Stimulated activated CD8-positive, alpha-beta memory T cell treated with anti-CD3 and anti-CD28 coated beads, Interleukin-7, amount 100 ng/mL, for 24 hours (primary cell): ENCODE measurements at places on chromosomes 7 and 10.

DNA sequence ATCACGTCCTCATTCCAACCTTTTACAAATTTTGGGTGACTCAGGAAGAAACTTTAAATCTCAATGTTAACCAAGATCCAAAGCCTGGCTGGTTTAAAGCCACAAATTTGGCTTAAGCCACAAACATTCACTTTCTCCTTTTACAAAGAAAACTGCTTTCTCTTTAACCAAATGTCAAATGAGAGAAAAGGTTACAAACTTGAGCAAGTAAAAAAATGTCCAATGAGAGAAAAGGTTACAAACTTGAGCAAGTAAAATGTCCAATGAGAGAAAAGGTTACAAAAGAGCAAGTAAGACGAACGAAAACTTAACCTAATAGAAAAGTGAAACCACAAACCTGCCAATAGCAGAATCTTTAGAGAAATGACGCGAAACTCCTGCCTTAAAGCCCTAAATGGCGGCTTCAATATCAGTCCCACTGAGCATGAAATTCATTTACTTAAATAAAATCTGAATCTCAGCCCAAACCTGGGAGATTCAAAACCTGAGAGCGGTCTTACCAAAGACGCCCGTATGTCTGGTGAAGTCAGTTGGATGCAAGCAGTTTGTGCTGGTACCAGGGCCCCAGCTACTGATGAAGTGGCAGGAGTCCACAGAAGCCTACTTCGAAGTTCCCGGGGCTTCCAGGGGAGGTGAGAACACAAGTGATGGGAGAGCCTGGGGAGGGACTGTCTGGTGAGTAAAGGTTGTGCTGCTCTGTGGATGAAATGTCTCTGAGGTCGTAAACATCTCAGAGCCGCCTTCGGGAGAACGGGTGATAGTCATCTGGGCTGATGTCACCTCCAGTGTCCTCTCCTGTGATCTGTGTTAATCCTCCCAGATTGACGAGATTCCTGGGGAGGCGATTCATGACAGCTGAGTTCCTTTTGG is 74.6 kb downstream of the PAXIP1 start:
- no peak for DNase-seq

- no peak for DNase-seq
These were observed 68.0 kb downstream of the EXOC4 start for GRCh38 chr7:133320891-133321290.

DNA sequence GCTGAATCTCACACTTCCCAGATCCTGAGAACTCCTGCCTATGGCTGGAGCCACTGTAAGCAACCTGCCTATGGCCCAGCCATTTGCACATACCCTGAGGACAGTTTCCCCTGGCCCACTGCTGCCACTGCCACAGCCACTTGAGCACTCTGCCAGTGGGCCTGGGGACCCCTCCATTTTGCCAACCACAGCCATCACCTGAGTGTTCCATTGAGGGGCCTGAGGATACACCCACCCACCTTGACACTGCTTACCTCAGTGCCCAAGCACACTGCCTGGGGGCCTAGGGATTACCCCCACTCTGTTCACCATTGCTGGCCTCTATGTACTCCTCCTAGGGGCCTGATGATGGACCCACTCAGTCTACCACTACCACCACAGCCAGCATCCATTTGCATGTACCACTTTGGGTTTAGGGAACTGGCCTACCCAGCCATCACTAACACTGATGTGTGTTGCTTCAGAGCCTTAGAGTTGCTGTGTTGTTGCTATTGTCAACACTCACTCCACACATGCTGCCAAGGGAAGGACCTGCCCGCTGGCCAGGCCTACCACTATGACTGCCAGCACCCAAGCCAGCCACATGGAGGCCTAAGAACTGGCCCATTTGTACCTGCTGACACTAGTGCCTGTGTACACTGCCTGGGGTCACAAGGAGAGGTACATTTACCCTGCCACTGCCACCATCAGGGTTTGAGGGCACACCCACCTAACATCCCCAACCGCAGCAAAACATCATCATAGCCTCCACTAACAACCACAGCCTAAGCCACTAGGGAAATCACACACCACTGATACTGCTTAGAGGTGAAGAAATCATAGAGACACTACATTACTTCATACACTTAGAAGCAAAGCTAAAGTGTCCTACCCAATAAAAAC is 45.9 kb upstream of the ANTXRL start:
- DNase-seq: no peak

GRCh38 chr10:99754670-99755069 is 22.6 kb downstream of the CUTC start:
- no peak for DNase-seq

DNA sequence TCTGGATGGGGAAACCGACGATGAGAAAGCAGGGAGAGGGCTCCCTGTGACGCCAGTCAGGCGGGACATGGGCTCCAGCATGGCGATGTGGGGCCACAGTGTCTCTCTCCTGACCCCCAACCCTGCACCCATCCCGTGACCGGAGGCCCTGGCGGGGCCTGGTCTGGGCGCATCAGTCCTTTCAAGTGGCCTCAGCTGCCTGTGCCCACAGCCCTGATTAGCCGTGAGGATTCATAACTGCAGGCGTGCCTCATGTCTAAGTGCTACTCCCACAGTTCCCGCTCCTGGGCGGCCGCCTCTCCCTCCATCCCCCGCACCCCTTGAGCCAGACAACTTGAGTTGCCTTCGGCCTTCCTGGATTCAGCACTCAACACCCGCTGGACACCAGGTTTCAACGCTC is 240.8 kb downstream of the ELFN1 start:
- DNase-seq: no peak

DNA sequence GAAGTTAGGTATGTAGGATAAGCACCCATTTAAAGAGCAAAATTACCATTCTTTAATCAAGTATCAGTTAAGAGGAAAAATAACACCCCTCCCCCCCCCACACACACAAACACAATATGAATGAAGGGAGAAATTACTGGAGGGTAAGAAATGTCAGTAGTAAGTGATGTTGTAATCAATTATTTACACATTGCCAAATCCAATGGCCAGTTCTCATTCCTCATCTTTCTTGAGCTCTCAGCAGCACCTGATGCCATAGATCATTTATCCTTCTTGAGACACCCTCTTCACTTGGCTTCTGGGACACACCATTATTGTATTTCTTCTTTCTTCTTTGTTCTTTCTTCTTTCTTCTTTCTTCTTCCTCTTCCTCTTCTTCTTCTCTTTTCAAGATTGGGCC is 33.7 kb upstream of the FAM3C start:
- no peak for DNase-seq

GRCh38 chr10:34666008-34666704 is 148.9 kb downstream of the PARD3 start:
- no peak for DNase-seq

GRCh38 chr10:97612386-97612785 is 20.9 kb downstream of the MORN4 start:
- DNase-seq: no peak

DNA sequence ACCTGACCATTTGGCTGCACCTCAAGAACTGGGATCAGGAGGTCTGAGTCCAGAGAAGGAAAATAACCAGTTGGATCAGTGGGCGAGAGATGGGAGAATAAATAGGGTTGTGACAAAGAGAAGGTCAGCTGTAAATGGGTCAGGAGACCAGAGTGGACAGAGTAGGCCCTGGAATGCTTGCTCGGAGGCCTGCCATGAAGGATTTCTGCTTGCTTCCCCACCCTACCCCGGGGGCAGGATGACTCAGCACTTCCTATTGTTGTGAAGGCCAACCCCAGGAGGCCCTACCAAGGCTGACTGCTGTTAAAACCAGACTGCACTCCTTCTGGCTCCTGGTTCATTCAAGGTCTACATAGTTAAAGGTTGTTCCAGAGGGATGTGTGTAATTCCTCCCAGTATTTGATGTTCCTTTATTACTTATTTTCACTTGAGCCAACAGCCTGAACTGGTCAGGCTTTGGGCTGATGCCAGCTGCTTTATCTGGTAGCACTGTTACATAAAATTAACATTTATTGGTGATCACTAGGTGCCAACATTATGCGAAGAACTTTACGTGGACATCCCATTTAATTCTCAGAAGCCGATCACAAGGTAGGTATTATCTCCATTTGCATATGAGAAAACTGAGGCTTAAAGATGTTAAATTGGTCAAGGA is 27.3 kb upstream of the IFRD1 start:
- no peak for DNase-seq

DNA sequence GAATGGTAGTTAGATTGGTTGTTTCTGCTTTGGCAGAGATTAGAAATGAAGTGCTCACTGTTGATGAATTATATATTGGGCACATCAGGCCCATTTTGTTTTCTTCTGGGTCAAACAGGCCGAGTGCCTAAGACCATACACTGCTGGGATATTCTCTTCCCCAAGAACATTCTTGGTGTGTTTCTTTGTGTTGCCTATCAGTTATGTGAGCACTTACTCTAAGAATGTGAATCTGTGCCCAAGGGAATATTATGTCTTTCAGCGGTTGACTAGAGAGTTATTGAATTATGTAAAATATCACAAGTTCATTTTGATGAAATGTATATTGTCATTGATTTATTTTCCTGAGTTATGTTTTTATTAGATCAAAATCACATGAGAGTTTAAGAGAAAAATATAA is 255.5 kb upstream of the SMIM30 start:
- no peak for DNase-seq

DNA sequence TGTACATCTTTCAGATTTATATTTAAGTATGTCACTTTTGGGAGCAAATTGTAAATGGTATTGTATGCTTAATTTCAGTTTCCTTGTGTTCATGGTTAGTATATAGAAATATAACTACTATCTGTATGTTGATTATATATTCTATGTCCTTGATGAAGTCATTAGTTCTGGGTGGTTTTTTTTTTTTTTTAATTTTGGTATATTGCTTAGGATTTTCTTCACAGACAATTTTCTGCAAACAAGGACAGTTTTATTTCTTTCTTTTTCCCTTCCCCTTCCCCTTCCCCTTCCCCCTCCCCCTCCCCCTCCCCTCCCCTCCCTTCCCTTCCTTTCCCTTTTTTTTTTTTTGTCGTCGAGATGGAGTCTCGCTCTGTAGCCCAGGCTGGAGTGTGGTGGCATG is 430.0 kb downstream of the TYW1 start:
- DNase-seq: no peak

GRCh38 chr7:107994421-107995030 is 8.4 kb downstream of the LAMB1 start:
- DNase-seq: no peak
